ENCODE measurements at places on chromosomes 3 and 15.

DNA sequence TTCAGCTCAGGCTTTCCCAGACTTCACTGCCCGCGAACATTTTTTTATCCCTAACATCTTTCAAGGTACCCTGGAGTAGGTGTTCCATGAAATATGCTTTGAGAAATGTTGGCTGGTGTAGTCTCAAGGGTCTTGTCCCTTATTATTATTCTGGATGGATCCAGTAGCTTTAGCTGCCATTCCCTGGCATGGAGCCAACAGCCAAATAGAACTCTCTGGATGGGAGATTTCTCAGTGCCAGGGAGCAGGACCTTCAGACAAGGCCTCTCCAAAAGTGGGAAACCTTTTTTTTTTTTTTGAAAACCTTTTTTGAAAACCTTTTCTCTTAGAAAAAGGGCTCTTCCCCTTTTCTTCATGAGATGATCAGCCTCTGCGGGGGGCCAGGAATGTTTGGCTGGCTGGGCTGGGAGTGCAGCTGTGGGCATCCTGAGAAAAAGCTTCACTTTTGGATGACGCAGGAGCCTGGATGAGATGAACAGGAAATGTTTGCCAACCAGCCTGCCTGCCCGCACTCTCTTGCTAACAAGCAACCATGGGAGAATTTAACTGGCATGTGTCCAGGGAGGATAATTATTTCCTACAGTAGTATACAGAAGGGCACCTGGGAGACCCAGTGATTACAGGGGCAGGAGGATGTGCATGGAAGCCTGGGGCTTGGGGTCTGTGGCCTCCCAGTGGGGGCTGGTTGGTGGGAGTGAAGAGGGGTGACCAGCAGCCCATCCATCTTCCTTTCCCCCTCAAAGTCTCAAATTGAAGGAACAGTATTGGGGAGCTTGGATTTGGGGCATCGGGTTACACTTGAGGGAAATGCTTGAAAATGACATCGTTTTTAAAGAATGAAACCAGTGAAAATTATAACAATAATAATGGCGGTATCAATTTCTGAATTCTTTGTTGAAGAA is 109.1 kb upstream of the LRIG1 start:
- no peak for ATAC-seq

DNA sequence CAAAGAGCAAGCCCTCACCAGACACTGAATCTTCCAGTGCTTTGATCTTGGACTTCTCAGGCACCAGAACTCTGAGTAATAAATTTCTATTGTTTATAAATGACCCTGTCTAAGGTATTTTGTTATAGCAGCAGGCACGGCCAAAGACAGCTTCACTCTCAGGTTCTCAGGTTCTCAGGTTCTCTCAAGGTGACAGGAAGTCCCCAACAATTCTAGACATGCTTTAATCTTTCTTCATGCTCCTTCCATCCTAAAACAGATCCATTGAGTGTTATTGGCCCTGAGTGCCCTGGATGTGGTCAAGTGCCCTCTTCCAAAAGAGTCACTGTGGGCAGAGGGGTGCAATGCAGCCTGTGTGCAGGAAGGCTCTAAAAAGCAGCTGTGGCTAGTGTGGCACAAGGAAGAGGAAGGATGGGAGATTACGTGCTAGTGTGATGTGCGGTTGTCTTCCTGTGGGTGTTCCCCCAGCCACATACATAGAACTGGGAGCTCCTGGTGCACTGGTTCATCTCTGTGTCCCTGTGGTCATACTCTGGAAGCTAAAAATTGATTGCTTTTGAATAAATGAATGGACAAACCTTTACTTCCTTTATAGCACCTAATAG is 11.0 kb upstream of the RAB7A start:
- ATAC-seq: no peak

GRCh38 chr15:69524296-69524695 is 71.7 kb downstream of the RPLP1 start:
- ATAC-seq: no peak

DNA sequence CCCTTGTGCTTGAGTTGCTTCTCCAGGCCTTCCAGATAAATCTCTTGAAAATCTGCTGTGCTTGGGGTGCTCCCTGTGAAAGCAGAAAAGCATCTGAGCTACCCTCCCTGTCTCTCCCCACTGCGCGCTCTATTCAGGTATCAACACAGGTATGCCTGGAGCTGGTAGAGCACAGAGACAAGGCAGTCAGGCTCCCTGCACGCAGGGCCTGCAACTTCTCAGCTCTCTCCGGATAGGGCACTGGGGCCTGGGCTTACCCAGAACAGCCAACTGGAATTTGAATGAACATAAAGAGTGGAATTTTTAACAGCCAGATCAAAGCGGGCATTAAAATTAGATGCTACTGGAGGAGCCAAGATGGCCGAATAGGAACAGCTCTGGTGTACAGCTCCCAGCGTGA is 183.6 kb downstream of the XXYLT1 start:
- no peak for ATAC-seq

DNA sequence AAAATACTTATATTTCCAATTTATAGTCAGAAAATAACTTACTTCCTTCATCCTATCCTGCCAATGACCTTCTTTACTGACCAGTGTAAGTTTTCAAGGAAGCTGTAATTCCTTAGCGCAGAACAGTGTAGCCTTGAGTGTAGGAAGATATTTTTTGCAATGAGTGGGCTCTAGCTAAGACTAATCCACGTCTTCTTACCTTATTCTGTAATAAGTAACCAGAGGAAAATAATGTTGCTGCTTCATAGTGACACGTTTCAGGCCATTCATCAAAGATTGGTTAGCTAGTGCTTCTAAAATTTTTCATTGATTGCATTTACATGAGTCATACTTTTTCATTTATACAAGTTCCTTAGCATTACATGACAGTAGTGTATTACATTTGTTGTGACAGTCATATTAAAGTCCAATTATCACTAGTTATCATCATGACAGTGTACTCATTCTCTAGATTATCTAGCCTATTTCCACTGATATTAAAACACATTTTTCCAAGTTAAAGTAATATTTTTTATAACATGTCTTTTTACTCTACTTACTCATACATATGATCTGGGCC is 403.8 kb upstream of the EPHA3 start:
- no peak for ATAC-seq

GRCh38 chr3:157294953-157295352 is 135.0 kb upstream of the CCNL1 start:
- ATAC-seq: no peak

DNA sequence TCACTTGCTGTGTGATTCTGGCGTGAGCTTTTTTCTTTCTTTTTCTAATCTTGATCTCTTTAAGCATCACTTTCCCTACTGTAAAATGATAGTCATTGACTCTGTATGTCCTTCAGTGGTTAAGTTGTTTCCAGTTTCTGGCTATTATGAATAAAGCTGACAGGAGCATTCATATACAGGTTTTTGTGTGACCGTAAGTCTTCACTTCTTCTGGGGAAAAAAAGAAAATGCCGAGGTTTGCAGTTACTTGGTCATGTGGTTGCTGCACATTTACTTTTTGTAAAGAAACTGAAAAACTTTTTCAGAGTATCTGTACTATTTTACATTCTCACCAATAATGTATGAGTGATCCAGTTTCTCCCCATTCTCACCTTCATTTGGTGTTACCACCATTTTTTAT is 247.4 kb upstream of the RBMS3 start:
- no peak for ATAC-seq
